Fibroblast of villous mesenchyme (primary cell): ENCODE measurements at places on chromosomes 3 and 15. TPM values are rescaled to one million over a fixed set of nuclear protein-coding genes. Genes with fewer than 3 reads are reported as not detected.

- peak; percentile 50 for DNase-seq
Measured at GRCh38 chr3:171832989-171833388, 10.2 kb upstream of the TMEM212 start.

- no peak for DNase-seq
Measured at GRCh38 chr15:72813345-72814004, 29.9 kb upstream of the ADPGK start.

DNA sequence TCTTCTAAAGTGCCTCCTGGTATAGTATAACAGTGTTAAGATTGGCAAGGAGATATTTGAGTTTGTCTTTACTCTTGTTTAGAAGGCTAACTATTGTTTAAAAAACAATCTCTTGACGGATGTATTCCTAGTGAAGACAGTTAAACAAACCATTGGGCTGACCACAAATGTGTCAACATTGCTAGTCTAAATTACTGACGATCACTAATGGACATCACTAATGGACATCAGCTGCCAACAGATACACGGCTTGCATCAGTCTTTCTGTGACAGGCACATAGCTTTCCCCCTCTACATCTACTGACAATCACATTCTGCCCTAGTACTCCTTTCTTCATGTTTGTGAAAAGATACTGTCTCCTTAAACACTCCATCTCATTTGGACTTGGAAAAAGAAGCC lies 57.1 kb upstream of the ETV5 start:
- DNase-seq: peak; percentile 33

Gene RBPMS2
- under 0.01 TPM in 1 of 2 replicates, not detected in the other for total RNA-seq

Gene ANKDD1A
- 3.9 and 7.1 TPM in 2 replicates for total RNA-seq

GRCh38 chr3:149604125-149604875 lies 53.5 kb downstream of the WWTR1 start:
- DNase-seq: no peak

DNA sequence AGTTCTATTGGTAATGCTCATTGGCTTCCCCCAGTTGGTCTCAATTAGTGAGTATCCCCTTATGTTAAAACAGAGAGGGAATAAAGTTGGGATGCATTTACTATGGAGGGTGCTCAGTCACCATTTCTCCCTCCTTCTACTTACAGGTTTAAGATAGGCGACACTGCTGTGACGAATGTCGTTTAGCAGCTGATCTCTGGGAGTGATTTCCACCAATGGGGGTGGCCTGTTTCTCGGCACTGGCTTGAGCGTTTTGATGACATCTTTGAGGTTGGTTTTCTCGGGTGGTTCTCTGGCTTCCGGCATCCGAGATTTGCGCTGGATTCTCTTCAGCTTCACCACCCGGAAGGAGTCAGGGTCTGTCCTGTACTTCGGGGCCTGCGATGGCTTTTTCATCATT lies 3.8 kb downstream of the LMOD3 start:
- no peak for DNase-seq

DNA sequence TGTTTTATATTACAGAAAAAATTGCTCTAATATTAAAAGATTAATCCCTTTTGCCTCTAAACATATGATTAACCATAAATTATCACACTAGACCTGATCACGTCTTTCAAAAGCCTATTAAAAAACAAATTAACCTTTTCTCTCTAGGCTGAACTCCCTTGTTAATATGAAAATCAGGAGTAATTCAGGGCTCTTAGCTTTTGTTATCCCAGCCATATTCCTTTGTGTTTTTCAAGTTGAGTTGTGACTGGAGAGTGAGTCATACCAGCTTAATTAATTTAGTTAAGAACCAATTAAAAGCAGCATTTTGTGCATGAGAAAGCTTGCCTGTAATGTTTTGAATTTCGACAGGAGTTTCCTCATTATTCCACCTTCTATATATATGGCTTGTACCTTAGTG lies 385.8 kb downstream of the VGLL3 start:
- no peak for DNase-seq

GRCh38 chr3:33419948-33420347 lies 20.3 kb downstream of the UBP1 start:
- no peak for DNase-seq

Gene SLC22A13
- 0.32 and 0.43 TPM in 2 replicates for total RNA-seq

DNA sequence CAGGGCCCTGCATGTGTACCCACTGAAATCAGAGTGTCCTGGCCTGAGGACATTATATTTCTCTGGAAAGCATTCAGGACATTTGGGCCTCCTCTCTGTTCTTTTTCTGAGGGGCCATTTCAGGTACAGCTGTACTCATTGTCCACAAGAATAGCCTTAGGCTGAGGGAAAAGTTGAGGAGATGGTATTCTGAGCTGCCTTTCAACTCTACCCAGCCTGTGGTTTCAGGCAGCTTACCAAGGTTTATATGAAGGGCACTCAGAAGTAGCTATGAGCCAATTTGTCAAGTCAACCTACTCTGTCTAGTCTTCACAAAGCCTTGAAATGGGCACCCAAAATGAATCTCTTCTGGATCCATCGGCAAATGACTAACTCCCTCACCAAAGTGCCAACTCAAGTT lies 9.4 kb downstream of the ATP13A4 start:
- DNase-seq: no peak

Gene TMEM158
- total RNA-seq: 22.9 and 46.7 TPM in 2 replicates

GRCh38 chr15:72838311-72838731 lies 54.8 kb upstream of the ADPGK start:
- DNase-seq: peak; percentile 4

GRCh38 chr15:99361545-99362185 lies 110.4 kb downstream of the LRRC28 start:
- DNase-seq: peak; percentile 44

Gene CELSR3
- total RNA-seq: 1.6 and 1.7 TPM in 2 replicates

Gene GNAI2
- 265 and 297 TPM in 2 replicates for total RNA-seq

DNA sequence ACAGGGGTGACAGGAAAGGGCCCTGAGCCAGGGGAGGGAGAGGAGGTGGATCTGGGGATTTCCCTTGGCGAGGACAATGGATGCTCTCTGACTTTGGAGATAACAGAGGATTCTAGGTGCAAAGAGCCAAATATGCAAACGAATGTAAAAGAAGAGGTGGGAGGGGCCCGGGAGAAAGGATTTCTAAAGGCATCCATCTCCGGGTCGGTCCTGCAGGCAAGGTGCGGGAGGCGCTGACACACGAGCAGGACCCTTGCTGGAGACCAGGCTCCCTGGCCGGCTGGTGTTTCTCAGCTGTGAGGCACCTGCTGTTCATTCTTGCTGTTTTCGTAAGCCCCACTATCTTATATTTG lies 115.2 kb upstream of the TLE3 start:
- no peak for DNase-seq
